ENCODE measurements at places on chromosomes 12 and 14.

DNA sequence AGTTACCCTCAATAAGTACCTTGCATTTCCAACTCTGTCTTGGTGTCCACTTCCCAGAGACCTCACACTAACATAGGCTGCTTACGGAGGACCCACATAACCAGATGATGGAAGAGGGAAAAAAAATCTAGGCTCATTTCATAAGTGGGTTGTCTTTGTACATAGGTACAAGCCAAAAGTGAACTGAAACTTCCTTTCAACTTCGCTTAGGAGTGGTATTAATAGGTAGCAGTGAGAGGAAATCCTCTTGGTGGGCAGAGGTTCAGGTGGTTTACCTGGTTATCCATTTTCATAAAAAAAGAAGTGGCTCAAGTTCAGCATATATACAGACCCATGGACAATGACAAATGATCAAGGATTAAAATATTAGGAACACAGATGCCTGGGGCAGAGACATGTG lies 35.8 kb upstream of the RNU6-7 start:
- no peaks in the 10 kb centered on the region for H3K27me3 ChIP-seq
- H3K36me3 ChIP-seq = no peaks in the 10 kb centered on the region
- H3K27ac ChIP-seq = no peak overlapping the region
- H3K4me3 ChIP-seq = no peak overlapping the region

- H3K36me3 ChIP-seq = no peaks in the 10 kb centered on the region
- no peak for DNase-seq
- H3K27me3 ChIP-seq = no peaks in the 10 kb centered on the region
- no peaks in the 10 kb centered on the region for H3K4me1 ChIP-seq
- H3K4me3 ChIP-seq = no peak overlapping the region
These were observed 50.7 kb downstream of the PRIMA1 start for GRCh38 chr14:93737634-93738033.

DNA sequence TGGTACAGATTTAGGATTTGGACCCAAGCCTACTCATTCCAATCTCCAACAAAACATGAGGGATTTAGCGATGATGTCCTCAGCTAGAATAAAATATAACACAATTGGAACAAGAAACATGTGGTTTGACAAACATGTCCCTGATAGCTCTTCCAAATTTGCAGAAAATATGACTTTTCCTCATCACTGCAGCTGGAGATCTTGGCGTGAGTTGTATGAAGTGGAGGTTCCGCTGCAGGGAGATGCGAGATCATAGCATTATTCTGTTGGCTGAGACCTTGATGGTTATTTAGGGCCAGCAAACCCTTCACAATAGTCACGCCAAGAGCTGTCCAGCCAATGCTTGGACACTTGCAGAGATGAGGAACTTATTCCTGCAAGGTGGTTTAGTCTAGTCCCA lies 413.4 kb upstream of the TBX3 start:
- DNase-seq = no peak
- H3K27me3 ChIP-seq = no peaks in the 10 kb centered on the region
- H3K27ac ChIP-seq = no peak overlapping the region
- H3K36me3 ChIP-seq = no peaks in the 10 kb centered on the region
- H3K4me3 ChIP-seq = no peak overlapping the region

- no peak for DNase-seq
- no peak overlapping the region for H3K4me3 ChIP-seq
These were observed 125.0 kb upstream of the NCOR2 start for GRCh38 chr12:124692443-124692842.

GRCh38 chr14:26959972-26960660 lies 362.3 kb upstream of the NOVA1 start:
- H3K27me3 ChIP-seq = no peaks in the 10 kb centered on the region
- peak; percentile 35 for DNase-seq
- no peak overlapping the region for H3K27ac ChIP-seq
- H3K36me3 ChIP-seq = peaks cover 2% of the 10 kb centered on the region
- no peak overlapping the region for H3K4me3 ChIP-seq

- H3K4me3 ChIP-seq = no peak overlapping the region
- no peaks in the 10 kb centered on the region for H3K27me3 ChIP-seq
- peaks cover 4% of the 10 kb centered on the region for H3K4me1 ChIP-seq
- no peaks in the 10 kb centered on the region for H3K36me3 ChIP-seq
These were observed 72.8 kb downstream of the ZNF664 start for GRCh38 chr12:124045671-124046455.

- no peak overlapping the region for H3K4me3 ChIP-seq
- H3K27me3 ChIP-seq = no peaks in the 10 kb centered on the region
- DNase-seq = no peak
- H3K36me3 ChIP-seq = no peaks in the 10 kb centered on the region
These were observed 327.7 kb downstream of the RAD51B start for GRCh38 chr14:68147303-68147702.

- H3K36me3 ChIP-seq = no peaks in the 10 kb centered on the region
- no peaks in the 10 kb centered on the region for H3K4me1 ChIP-seq
- H3K4me3 ChIP-seq = no peak overlapping the region
These were observed 190.4 kb upstream of the CPNE8 start for GRCh38 chr12:39095636-39096330.

GRCh38 chr12:47964106-47964728 lies 821 bp downstream of the TMEM106C start:
- no peak overlapping the region for H3K27ac ChIP-seq
- peaks cover 48% of the 10 kb centered on the region for H3K36me3 ChIP-seq
- H3K4me1 ChIP-seq = peaks cover 3% of the 10 kb centered on the region

GRCh38 chr12:96401076-96401871 lies 1.0 kb upstream of the CDK17 start:
- no peak overlapping the region for H3K27ac ChIP-seq
- no peaks in the 10 kb centered on the region for H3K36me3 ChIP-seq
- DNase-seq = no peak
- peak overlapping the region; percentile 75 for H3K4me3 ChIP-seq
- H3K4me1 ChIP-seq = peaks cover 8% of the 10 kb centered on the region
- H3K27me3 ChIP-seq = no peaks in the 10 kb centered on the region

GRCh38 chr12:108531929-108532848 lies 17.1 kb downstream of the FICD start:
- DNase-seq = no peak
- H3K36me3 ChIP-seq = peaks cover 36% of the 10 kb centered on the region
- no peak overlapping the region for H3K4me3 ChIP-seq
- no peak overlapping the region for H3K27ac ChIP-seq
- peaks cover 8% of the 10 kb centered on the region for H3K4me1 ChIP-seq
- no peaks in the 10 kb centered on the region for H3K27me3 ChIP-seq

- no peak overlapping the region for H3K27ac ChIP-seq
- no peaks in the 10 kb centered on the region for H3K27me3 ChIP-seq
- DNase-seq = no peak
- H3K4me1 ChIP-seq = peaks cover 11% of the 10 kb centered on the region
These were observed 44.7 kb upstream of the NUDT4 start for GRCh38 chr12:93333054-93333453.

DNA sequence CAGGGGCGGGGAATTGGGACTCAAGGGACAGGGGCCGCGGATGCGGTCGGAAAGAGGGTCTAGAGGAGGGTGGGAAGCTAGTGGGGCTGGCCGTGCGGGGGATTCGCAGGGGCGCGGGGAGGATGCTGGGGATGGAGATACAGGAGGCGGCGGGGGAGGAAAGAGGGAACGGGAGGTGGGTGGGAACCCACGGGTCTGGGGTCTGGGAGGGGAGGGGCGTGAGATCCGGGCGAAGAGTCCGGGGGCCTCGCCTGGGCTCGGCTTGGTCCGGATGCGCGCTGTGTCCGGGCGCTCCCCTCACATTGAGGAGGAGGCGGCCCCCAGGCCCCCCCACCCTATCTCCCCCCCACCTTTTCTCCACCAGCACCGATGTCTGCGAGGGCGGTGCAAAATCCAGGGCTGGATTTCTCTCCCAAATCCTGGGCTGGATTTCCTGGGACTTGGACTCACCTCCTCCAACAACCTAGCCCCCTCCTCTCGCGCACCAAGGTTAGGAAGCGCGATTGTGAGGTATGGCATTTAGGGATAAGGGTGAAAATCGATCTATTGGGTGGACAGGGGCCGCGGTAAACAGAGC lies at the start of gene AGAP2:
Gene AGAP2 (minus strand): TSS at position 82 of the 577 bp plus-strand sequence. CDS start 496 bp downstream, outside the sequence.
- H3K4me1 ChIP-seq = peaks cover 34% of the 10 kb centered on the region
- no peak for DNase-seq
- peak within 1 kb of the TSS; percentile 81 for H3K4me3 ChIP-seq
- H3K27me3 ChIP-seq = peaks cover 77% of the 10 kb centered on the region
- no peak within 1 kb of the TSS for H3K27ac ChIP-seq

DNA sequence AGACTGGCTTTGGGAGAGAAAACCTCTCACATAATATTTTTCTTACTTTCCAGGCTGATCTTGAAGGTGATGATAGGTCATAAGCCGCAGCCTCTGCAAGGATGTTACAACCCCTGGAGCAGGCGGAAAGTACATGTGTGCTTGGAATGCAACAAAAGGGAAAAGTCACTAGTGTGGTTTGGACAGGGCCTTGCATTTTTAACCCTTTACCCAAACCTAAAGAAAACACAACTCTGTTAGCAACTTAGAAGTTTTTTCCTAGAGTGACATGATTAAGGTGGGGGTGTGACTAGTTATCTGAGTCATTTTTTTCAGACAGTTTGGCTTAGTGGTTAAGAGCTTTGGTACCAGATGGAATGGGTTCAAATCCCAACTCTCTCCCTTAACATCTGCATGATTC lies 97.0 kb downstream of the TMEM30B start:
- DNase-seq = no peak
- H3K4me1 ChIP-seq = peaks cover 5% of the 10 kb centered on the region
- no peaks in the 10 kb centered on the region for H3K36me3 ChIP-seq
- H3K27me3 ChIP-seq = no peaks in the 10 kb centered on the region
- H3K4me3 ChIP-seq = no peak overlapping the region

GRCh38 chr12:93247313-93247991 lies 130.3 kb upstream of the NUDT4 start:
- H3K36me3 ChIP-seq = no peaks in the 10 kb centered on the region
- H3K4me3 ChIP-seq = no peak overlapping the region
- H3K27me3 ChIP-seq = no peaks in the 10 kb centered on the region
- no peak overlapping the region for H3K27ac ChIP-seq

DNA sequence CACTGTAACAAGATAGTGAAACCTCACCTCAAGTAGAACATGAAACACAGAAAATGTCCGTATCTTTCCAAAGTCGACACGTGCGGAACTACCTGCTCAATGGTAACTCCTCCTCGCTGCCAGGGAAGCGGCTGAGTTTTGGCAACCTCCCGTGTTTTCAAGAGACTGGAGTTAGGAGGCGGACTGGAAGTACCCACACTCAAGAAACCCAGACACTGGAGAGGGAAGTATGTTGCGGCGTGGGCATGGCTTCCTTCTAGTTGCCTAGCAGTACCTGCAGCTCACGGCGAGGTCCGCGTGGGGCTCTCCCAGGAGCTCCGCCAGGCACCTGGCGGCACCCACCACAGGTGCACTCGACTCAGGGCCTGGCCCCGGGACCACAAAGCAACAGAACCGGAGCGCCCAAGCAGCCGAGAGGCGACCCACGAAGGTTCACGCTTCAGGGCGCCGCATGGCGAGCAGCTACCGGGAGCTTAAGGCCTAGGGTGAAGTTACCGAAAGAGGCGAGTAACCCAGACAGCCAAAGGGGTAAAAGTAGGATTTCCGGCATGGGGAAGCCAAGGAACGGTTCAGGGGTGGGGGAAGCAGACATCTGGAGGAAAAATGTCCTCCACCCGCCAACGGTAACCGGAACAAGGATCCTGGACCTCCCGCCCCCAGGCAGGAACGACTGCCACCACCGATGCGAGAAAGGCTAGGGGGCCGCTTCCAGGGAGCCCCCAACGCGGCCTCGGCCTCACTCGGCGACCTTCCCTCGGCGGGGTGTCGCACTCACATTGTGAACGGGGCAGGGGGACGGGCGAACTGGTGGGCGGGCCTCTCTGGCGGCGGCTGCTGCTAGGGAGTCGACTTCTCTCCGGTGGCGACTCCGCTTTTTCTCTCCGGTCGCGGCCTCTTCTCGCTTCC lies 608 bp downstream of the PTGES3 start:
- H3K36me3 ChIP-seq = no peaks in the 10 kb centered on the region
- H3K27me3 ChIP-seq = no peaks in the 10 kb centered on the region
- DNase-seq = no peak
- H3K4me3 ChIP-seq = peak overlapping the region; percentile 97

DNA sequence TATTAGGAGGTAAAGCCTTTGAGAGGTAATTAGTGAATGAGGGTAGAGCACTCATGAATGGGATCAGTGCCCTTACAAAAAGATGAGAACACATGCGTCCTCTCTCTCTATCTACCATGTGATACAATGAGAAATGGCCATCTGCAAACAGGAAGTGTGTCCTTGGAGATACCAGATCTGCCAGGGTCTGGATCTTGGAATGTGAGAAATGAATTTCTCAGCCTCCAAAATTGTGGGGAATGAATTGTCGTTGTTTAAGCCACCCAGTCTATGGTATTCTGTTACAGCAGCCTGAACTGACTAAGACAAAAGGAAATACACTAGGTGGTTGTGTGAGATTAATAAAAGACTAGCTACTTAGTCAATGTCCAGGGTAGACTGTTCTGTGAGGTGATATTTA lies 366.6 kb downstream of the NELL2 start:
- no peak overlapping the region for H3K4me3 ChIP-seq
- no peaks in the 10 kb centered on the region for H3K36me3 ChIP-seq
- H3K27ac ChIP-seq = peak overlapping the region; percentile 9

DNA sequence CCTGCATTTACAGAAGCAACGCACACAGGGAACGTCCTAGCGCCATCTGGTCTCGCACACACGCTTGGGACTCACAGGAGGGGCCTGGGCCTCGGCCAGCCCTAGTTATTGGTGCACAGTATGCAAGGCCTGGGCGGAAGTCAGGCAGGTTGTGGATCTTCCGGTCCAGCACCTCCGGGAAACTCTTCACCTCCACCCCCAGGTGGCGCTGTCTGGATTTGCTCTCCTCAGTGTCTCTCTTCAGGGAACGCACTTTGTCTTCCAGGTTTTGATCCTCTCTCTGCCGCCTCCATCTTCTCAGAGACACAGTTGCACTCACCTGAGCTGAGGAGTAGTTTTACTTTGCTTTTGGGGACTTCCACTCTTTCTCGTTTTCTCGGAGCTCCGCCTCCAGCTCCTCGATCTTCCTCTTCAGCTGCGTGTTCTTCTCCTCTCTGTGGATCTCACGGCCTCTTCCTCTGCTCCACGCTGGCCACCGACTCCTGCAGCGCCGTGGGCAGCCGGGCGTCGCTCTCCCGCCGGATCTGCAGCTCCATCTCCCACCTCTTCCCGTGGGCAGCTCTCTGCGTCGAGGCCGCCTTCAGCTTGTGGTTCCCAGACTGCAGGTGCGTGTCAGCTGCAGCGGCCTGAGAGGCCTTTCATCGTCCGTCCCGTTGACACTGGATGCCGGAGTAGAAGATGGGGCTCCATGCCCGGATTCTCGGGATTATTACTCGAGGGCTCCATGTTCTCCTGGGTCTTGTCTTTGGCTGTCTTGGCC lies 933.8 kb downstream of the TMEM121 start:
- DNase-seq = no peak
- no peaks in the 10 kb centered on the region for H3K27me3 ChIP-seq
- no peak overlapping the region for H3K4me3 ChIP-seq
- H3K27ac ChIP-seq = no peak overlapping the region
- H3K36me3 ChIP-seq = no peaks in the 10 kb centered on the region

GRCh38 chr12:131499864-131500190 lies 211.1 kb upstream of the SFSWAP start:
- no peak for DNase-seq
- no peaks in the 10 kb centered on the region for H3K27me3 ChIP-seq
- H3K27ac ChIP-seq = no peak overlapping the region

- no peaks in the 10 kb centered on the region for H3K36me3 ChIP-seq
- no peak overlapping the region for H3K27ac ChIP-seq
- no peaks in the 10 kb centered on the region for H3K4me1 ChIP-seq
- no peak overlapping the region for H3K4me3 ChIP-seq
- DNase-seq = no peak
These were observed 170.7 kb upstream of the GZMB start for GRCh38 chr14:24804552-24805212.
